Pons (tissue), 1 donor: ENCODE measurements at places on chromosomes 6 and 20.

DNA sequence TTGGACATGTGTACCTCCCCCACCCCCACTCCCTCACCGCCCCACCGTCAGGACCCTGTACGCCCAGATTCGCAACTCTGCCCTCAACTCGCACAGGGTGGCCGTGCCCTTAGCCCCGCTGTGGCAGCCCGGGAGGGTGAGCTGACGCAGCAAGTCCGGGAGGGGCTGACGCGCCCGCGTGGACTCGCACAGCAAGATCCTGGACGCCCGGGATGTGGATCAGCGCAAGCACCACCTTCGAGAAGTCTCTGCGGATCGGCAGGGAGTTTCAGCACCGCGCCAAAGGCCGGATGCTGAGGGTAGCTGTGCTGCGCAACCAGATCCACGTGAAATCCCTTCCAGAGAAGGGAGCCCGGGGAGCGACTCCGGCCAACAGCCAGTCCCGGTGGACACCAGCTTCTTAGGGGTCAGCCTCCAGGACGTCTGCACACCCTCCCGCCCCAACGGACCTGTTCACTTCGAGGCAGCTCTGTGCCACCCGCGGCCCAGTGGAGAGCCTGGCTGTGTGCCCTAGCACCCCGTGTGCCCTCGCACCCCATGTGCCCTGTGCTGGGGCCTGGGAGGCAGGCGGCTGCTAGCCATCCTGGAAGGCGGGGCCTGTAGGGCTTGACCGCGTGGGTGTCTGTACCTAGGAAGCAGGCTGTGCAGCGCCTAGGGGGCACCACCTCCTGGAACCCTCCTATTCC is 6.7 kb upstream of the GJA10 start:
- no peak for DNase-seq

- no peak for DNase-seq
Measured at GRCh38 chr20:63367446-63368055, 6.4 kb upstream of the CHRNA4 start.

DNA sequence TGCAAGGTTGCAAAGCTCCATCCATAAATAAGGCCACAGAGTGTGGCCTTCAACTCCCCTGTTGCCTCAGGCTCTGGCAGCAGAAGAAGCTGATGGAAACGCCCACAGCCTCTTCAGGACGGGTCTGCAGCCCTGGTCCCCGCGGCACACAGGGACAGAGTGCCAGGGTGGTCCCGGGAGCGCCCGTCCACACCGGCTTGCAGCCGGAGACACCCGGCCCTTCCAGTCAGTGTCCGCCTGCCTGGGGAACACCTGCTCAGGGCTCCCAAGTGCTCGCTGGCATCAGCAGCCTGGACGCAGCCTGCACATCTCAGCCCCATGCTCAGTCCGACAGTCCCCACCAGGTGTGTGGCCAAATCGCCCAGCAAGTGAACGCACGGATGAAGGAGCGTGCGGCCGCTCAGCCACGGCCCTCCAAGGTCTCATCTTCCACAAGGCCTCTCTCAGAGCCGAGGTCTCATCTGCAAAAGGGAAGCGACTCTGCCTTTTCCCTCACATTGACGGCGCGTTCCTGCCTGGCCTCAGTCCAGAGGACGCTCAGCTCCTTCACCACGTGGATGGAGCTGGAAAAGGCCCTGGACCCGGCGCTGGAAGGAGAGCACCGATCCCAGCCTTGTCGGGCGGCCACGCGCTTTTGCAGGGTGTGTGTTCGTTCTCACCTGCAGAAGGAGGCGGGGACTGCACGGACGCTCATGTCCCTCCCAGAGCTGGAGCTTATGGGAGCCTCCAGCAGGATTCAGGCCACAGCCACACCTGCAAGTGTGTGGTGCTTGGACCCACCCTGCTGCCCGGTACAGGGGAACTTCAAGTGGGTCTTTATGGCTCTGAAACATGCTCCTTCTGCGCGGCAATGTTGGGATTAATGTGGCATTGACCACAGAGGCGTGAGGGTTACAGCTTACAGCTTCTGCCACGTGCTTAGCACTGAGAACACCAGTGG is 180.4 kb downstream of the DLL1 start:
- DNase-seq = no peak

- no peak for DNase-seq
Measured at GRCh38 chr20:39105551-39105950, 143.4 kb downstream of the DHX35 start.

GRCh38 chr20:47038566-47039560 is 144.2 kb downstream of the EYA2 start:
- DNase-seq = no peak

DNA sequence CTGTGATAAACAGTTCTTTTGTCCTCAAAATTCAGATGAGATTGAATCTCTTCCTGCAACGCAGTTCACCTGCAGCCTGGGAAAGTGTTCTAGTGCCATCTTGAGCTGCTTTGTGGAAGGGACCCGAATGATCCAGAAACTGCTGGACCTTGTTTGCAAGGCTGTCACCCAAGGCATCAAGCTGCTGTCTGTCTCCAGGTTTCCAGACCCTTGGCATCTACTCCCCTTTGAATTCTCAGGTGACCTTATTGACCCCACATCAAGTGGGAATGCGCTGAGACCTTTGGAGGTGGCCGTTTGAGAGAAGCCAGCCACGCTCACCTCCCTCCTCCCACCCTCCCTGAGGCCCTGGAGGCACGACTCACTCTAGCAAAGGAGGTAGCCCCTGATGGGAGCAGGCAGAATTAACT is 112.5 kb downstream of the EDN3 start:
- DNase-seq = no peak

DNA sequence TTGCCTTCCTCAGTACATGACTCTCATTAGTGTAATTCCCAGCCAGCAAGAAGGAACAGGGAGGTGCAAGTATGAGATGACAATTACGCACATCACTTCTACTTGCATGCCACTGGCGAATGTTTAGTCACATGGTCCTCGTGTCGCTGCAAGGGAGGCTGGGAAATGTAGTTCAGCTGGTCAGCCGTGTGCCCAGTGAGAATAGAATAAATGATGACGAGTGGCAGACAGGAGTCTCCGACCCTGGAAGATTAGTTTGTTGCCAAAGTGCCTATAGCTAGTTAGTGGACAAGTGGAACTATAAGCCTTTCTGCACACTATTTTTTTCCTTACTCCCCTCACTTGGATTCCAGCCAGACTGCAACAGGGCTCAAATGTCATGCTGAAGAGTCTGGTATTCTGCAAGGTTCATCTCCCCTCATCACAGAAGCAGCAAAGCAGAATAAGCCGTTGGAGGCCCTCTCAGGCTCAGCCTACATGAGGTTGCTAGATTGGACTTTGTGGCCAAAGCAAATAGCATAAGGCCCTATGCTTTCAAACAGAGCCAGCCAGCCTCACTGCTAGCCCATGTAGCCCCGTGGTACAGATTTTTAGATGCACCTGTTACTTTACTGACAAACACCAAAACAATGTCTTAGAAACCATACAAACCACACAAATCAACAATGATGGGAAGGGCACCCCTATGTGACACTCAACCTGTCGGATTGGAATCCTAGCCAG is 9.7 kb downstream of the LINC00237 start:
- peak; percentile 88 for DNase-seq

- no peak for DNase-seq
Measured at GRCh38 chr6:33853736-33854135, 49.9 kb upstream of the MLN start.

GRCh38 chr6:12200015-12200564 is 90.1 kb upstream of the EDN1 start:
- DNase-seq = no peak
